ENCODE measurements at places on chromosomes 12 and 14.
A peak's percentile ranks its signal among the peaks of the same experiment; 100 is the strongest.

DNA sequence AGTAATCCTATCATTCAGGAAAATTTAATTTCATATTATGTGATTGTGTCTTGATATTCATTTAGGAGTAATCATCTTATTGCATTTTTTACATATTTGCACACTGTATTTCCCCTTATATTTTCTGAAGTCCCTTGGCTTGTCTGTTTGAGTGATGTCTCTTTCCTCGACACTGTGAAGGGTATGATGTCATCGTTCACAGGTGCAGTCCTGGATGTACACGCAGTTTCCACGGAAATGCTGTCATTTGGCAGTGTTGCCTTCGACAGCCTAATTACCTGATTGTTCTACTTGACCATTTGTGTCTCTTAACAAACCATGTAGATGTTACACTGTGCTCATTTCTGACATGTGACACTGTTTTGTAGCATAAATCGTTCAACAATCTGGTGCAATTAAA, 1277.0 kb downstream of the TMEM121 start:
- DNase-seq, result no peak

- no peak for DNase-seq
Observed at GRCh38 chr12:80813820-80814219, 97.1 kb downstream of the MYF5 start.

DNA sequence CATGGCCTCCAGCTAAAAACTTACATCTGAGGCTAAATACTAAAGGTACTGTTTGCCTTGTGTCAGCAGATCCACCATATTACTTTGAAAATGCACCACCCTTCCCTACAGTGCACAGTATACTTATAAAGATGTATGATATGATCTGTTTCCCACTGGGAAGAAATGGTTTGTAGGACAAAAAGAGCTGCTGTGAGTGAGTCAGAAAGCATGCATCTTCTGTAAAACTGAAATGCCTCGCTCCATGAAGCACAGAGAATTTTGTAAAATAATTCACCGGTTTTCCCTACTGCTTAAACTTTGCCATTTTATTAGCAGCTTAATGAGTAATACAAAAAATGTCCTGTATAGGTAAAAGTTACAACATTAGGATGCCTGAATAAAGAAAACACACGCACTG, 68.8 kb downstream of the MDGA2 start:
- DNase-seq, result no peak

GRCh38 chr12:51460519-51460918, 35.9 kb downstream of the SLC4A8 start:
- DNase-seq, result no peak

DNA sequence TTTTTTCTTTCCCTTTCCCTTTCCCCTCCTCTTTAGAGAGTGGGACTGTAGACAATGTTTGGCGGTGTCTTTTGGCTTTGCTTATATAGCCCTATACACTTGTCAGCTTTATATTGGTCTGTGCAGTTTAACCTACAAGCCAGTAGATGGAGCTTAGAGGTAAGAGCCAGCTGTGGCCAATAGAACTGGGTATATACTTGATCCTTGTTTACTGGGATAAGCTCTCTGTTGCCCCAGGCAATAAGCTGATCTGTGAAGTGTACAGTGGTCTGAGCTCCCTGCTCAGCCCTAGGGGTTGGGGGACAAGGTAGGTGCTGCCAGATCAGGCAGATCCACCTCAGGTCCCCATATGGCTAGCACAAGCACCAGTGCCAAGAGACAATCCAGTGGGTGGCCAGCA, 434.1 kb downstream of the NOVA1 start:
- peak; percentile 16 for DNase-seq

- peak; percentile 97 for DNase-seq
Observed at GRCh38 chr12:64998371-64999147, 122.5 kb downstream of the WIF1 start.

- DNase-seq, result peak; percentile 67
Observed at GRCh38 chr12:66197495-66197921, 8.5 kb downstream of the IRAK3 start.
